GM13976 (cell line): ENCODE measurements at places on chromosomes 6 and 20.
A peak's percentile ranks its signal among the peaks of the same experiment; 100 is the strongest.

GRCh38 chr6:87430499-87430898 lies 22.7 kb downstream of the CFAP206 start:
- no peak for DNase-seq

GRCh38 chr6:99114769-99115406 lies 167.1 kb upstream of the FBXL4 start:
- DNase-seq = no peak

DNA sequence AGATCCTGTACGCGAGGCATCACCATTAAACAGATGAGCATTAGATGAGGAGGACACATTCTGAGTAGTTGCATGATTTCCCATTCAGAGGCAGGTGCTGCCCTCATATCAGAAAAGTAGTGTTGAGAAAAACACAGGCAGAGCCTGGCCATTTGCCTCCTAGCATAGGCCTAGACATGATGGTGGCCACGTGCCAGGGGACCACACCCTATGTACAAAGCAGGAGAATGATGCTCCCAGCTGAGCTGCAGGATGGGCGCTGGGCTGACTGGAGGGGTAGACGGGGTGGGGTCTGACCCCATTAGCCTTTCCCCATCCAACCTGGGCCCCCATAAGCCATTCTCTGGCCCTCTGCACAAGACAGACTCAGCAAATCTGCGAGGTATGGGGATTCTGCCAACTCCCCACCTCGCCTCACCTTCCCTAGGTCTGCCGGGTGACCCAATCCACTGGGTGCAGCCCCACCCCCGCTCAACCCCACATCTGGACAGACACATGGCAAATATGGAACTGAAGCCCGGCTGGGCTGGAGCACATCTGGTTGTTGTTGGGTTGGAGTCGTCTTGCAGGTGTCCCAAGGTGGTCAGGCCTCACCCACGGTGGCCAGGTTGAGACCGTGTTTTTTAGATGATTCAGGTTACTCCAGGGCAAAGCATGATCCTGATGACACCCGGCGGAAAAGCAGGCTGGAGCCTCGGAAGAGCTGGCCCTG lies 13.9 kb downstream of the PI16 start:
- no peak for DNase-seq

- no peak for DNase-seq
Observed at GRCh38 chr6:15399641-15400470, 154.0 kb downstream of the JARID2 start.

GRCh38 chr6:116412270-116412669 lies 41.5 kb downstream of the DSE start:
- DNase-seq = no peak

DNA sequence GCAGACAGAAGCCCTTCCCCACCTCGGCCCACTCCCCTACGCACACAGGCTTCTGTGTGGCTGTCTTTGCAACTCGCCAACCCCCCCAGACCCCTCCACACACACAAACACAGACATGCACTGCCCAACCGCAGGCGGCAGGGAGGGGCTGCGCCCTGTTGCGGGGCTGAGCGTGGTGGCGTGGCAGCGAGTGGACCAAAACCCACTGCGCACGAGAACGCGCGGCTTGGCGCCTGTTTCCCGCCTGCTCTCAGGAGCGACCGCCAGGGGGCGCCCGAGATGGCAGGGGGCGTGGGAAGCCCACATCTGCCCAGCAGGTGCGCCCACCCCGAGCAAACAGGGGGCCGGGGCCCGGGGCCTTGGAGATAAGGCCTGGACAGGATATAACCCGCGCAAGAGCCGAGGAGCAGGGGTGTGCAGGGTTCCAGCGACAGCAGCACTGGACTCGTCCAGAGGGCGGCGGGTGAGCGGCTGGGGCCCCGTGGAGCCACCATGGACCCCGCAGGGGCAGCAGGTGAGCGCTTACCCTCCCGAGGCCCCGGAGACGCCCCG lies at the start of gene RBPJL:
Gene RBPJL, plus strand, starts transcription at position 410 of the 552 bp plus-strand sequence. Its CDS starts 83 bp downstream, at position 493.
- peak; percentile 71 for DNase-seq

- DNase-seq = no peak
Observed at GRCh38 chr6:28867086-28867409, 56.7 kb downstream of the TRIM27 start.

DNA sequence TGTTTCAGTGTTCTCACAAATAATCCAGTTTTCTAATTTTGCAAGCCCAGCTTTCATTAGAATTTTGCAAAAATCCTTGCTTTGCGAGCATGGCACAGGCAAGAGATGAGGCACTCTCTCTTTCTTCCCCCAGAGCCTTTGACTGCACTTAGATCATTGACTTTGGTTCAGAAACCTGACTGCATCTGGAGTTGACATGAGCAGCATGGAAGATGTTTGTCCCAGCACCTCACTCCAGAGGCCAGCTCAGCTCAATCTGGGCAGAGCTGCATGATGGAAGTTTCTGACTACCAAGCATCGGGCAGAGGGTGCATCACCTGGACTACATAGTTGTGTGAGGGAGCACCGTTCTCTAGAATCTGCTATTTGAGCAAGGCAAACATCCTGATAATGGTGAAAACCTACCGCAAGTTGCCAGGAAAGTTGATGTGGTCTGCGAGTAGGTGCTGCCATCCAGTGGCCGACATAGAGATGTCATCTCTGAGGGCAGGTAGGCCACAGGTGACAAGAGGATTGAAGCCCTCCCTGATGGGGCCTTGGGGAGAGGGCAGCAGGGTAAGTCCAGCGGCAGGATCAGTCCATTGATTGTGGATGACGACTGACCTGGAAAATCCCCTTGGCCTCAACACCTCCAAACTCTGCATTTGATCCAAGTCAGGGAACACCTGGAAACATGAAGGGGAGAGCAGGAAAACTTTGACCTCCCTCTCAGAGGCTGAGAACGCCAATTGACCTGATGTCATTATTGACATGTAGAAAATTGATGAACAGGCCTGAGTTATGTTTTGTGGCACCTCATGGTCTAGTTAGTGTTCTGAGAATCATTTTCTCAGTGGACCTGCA lies 3.8 kb upstream of the LPA start:
- DNase-seq = peak; percentile 44

GRCh38 chr6:156555116-156555515 lies 222.1 kb upstream of the ARID1B start:
- DNase-seq = no peak

DNA sequence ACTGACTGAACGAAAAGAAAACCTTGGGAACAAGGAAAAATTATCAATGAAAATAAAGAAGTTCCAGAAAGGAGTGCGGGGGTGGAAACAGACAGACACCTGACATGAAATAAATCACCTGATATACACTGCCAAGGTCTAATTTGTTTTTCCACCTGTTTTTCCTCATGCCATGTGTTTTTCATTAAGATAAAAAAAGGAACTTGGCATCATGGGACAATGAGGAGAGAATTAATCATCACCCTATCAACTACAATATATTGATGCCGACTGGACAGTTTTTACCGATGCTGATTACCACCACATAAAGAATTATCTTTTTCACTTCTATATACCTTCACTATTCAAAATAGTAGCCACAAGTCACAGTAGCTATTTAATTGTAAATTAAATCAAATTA lies 233.2 kb downstream of the ARHGAP18 start:
- no peak for DNase-seq

GRCh38 chr20:44009679-44009992 lies 95.0 kb downstream of the TOX2 start:
- no peak for DNase-seq

- no peak for DNase-seq
Observed at GRCh38 chr6:79215213-79215824, 19.2 kb downstream of the HMGN3 start.

- no peak for DNase-seq
Observed at GRCh38 chr6:100344321-100344720, 120.4 kb downstream of the SIM1 start.

GRCh38 chr20:2088891-2089290 lies 12.7 kb upstream of the STK35 start:
- no peak for DNase-seq

GRCh38 chr20:8535403-8536261 lies 403.6 kb downstream of the PLCB1 start:
- peak; percentile 13 for DNase-seq

- DNase-seq = no peak
Observed at GRCh38 chr6:102571236-102571908, 1177.9 kb downstream of the GRIK2 start.

DNA sequence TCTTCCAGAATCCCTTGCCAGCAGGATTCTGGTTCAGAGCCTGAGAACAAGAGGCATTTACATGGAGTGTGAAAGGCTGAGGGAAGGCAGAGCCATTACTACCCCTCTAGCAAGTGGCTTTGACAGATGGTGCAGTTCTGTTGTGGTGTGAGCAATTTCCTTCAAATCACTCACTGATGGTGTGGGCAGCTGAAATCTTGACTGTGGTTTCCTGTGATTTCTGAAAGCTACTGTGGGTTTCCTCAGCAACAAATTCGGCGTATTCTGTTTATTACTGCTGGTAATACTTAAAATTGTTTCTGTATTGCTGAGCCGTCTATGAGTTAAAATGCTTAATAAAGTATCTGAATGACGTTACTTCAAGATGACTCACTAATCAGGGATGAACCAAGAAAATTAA lies 181.5 kb upstream of the TCF21 start:
- no peak for DNase-seq

DNA sequence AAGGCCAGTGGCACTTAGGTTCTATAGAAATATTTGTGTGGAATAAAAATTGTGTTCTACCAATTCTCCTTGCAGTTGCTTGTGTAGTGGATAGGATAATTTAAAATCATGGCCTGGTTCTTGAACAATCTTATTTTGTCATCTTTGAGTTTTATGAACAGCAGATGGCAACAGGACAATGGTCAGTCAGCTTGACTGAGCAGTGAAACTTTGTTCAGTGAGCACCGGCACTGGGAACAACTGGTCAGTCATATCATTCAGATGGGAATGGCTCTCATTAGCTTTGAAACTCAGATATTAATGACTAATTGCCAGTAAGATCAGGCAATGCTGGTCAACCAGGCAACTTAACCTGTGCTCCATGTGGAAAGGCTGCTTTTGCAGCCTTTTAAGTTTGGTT lies 129.2 kb downstream of the BCKDHB start:
- DNase-seq = no peak

GRCh38 chr6:107556082-107556481 lies 66.2 kb downstream of the SOBP start:
- DNase-seq = no peak

DNA sequence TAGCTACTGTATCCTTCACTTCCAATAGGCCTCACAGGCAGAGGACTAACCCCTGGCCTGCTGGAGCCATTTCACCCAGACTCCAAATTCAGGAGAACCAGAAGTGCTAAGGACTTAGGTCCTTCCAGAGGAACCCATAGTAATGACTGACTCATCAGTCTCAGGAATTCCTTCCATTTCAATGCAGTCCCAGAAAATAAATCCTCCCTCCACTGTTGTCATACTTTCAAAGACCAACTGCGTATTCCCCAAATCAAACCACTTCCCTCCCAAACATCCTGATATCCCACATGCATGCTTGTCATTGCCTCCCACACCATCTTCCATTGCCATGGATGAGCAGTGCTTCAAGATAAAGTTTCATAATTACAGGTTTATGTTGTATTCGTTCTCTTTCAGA lies 31.8 kb upstream of the NT5E start:
- DNase-seq = no peak

- no peak for DNase-seq
Observed at GRCh38 chr6:13011612-13012146, 295.1 kb downstream of the PHACTR1 start.

DNA sequence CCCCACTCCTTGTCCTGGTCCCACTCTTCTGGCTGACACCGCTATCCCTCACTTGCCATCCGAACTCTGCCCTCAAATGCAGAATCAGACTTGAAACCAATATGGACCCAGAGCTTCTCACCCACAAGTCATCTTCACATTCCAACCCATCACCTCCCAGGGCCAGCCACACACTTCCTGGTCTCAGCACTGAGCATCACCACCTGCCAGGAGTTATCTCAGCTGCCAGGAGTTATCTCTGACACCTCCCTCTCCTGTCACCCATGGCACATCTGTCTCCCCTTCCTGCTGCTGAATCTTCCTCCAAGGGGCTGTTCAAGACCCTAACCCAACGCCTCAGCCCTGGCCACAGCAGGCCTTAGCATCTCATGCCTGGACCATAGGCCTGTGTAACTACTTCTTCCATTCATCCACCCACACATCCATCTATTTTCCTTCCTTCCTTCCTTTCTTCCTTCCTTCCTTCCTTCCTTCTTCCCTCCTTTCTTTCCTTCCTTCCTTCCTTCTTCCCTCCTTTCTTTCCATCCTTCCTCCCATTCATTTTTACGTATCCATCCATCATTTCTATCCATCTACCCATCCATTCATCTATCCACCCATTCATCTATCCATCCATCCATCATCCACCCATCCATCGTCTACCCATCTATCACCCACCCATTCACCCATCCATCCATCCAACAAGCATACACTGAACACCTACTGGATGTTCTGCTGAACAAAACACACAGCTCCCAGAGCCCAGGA lies 74.6 kb upstream of the NNAT start:
- no peak for DNase-seq

DNA sequence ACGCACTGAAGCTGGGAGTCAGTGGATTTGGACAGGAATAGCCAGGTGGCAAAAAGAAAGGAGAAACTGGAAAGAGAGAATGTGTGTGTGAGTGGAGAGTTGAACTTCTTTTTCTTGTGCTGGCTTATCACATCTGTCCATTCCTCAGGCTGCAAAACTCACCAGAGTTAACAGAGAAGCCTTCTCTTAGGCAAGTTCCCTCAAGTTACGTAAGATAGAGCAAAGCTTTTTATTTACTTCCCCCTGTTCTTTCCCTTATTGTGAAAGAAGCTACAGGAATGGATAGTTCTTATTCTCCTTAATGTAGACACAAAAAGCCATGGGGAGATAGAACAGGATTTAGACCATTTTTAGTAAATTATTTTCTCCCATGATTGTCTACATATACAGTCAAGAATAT lies 188.6 kb downstream of the BMP2 start:
- DNase-seq = no peak

GRCh38 chr20:24587384-24588046 lies 118.1 kb downstream of the SYNDIG1 start:
- DNase-seq = no peak

DNA sequence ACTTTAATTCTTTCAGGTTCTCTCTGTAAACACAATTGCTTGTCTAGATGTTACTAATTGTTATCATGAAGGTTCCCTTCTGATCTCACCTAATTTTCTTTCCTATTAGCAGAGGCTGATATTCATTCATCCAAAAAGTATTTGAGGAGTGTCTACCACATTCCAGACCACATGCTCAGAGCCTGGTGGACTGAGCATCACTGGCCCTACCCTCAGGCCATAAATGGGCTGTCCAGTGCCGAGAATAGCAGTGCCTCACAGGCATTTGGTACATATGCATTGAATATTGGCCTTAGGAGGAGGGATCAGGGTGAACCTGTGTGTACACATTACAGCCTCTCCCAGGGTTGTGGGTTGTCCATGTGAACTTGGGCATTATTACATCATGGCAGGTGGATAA lies 40.4 kb upstream of the PRELID3B start:
- DNase-seq = no peak

GRCh38 chr6:7176208-7176607 lies 68.4 kb downstream of the RREB1 start:
- no peak for DNase-seq

GRCh38 chr20:25237610-25238318 lies 10.1 kb upstream of the PYGB start:
- DNase-seq = no peak
